NCI-H1105 treated with DMSO at 0.1 percent for 48 hours (cell line): ENCODE measurements at places on chromosomes 11 and 22.

DNA sequence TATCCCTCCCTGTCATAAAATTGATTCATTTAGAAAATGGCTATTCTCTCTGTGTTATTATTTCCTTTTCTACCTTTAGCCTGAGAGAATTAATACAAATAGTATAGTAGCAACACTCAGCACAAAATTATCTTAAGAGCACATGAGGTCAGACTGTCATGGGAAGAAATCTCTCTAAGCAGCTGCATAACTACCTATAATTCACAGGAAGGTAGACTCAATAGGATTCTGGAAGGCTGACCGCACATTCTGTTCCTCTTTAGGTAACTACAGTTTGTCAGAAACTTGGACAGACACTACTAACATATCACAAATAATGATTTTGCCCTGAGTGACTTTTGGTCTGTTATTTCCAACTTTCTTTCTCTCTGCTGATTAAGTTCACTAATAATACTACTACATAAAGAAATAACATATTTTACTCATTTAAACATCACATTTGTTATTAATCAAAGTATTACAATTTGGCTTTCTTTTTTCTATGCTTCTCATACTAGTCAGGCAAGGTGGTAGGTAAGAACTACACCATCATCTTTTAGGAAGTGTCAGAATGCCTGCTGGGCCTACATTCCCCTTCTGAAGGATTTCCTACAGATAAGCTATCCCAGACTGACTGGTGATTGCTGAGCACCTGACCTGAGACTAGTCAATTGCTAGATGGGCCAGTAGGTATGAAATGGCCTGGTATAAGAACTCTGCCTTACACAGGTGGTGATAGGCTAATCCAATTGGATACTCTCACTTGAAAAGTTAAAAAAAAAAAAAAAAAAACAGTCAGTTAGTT lies 325.1 kb downstream of the DLG2 start:
- DNase-seq: no peak

- no peak for DNase-seq
These were observed 12.9 kb downstream of the EHD1 start for GRCh38 chr11:64865286-64866172.

DNA sequence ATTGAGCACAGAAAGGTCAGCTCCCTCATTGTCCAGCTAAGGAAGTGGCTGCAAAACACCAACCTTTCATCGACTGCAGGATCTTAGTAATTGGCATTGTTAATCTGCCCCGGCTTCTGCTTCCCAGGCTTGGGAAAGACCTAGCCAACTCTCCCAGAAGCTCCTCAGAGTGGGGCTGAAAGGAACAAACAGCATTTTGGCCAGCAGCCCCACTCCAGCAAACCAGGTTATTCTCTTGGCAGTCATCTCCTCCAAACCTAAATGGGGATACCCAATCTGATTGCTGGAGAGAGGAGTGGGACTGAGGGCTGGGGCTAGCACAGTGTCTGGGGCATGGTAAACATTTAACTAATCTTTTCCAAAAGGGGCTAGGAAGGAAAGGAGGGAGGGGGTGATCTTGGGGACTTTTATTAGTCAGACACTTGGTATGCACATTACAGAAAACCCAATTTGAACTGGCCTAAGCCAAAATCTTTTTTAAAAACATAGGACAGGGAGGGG lies 294.4 kb downstream of the MN1 start:
- DNase-seq: no peak

DNA sequence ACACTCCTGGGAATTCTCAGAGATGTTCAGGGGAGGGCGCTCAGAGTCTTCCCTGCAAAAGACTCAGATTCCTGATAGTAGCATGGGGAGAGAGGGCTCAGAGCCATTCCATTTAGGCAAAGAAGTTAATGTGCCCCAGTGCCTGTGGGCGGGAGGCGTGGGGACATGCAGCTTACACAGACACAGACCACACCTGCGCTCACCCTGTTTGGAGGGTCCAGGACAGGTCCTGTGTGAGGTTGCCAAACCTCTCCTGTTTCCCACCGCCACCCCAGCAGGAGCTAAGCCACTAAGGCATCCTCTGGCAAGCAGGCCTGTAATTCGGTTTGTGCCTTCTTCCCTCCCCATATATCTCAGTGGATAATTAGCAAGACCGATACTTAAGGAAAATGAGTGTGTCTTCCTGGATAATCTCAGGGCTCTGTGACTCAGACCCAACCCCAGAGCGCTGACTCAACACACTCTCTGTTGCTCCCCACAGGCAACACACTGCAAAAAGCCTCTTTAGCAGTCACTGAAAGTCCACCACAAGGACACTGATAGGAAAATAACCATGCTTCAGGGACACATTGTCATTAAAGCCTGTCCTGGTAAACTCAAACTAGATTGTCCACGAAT lies 118.9 kb upstream of the LMO1 start:
- DNase-seq: no peak

DNA sequence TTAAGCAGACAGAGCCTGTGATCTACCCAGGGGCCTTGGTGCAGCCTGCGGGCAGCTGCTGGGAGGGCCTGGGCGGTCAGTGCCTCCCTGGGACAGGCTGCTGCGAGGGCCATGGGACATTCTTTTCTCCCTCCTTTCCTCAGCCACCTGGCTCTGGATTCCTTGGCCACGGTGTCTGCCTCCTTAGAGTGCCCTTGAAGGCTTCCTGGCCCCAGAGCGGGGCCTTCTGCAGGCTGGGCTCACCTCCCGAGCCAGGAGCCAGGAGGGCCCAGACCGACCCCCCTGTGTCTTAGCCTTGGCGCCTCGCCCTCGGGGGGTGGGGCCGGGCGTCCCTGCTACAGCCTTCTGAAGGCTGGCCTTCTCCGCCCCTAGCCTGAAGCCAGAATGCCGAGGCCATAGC lies 231.2 kb downstream of the TBC1D22A start:
- DNase-seq: no peak

- DNase-seq: no peak
These were observed 35.0 kb downstream of the TPBGL start for GRCh38 chr11:75275581-75275980.

GRCh38 chr11:69344570-69345145 lies 50.7 kb downstream of the MYEOV start:
- no peak for DNase-seq

- no peak for DNase-seq
These were observed 716.5 kb downstream of the NELL1 start for GRCh38 chr11:21385669-21386440.

- no peak for DNase-seq
These were observed 1083.4 kb downstream of the BRD1 start for GRCh38 chr22:48744283-48744641.

DNA sequence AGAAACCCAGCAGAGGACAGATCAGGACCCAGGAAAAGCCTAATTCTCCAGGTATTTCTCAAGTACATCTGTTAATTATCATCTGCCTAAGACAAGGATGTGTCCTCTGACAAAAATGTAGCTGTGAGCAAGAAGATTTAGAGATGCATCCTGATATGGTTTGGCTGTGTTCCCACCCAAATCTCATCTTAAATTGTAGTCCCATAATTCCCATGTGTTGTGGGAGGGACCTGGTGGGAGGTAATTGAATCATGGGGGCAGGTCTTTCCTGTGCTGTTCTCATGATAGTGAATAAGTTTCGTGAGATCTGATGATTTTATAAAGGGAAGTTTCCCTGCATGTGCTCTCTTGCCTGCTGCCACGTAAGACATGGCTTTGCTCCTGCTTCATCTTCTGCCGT lies 381.8 kb downstream of the BUD13 start:
- no peak for DNase-seq

- no peak for DNase-seq
These were observed 57.4 kb downstream of the CHRDL2 start for GRCh38 chr11:74673693-74674360.

GRCh38 chr11:76185931-76186401 lies 20.3 kb downstream of the WNT11 start:
- DNase-seq: no peak

GRCh38 chr11:128289048-128289447 lies 298.3 kb downstream of the ETS1 start:
- no peak for DNase-seq

DNA sequence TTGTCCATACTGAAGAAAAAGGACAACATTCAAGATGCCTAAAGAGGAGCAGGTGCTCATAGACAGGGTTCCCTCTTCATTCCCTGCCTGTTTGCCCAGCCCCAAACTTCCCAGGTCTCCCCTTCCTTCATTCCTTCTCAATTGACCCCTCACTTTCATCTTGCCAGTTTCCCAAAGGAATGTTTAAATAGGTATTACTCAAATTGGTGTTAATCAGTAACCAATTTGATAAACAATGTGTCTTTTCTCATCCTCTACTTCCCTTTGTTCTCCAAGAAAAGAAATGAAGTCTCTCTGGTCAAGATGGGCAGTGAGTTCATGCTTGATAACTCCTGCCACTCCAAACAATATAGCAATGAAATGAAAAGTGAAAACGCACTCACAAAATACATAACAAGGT lies 101.9 kb downstream of the TMPRSS5 start:
- DNase-seq: no peak

DNA sequence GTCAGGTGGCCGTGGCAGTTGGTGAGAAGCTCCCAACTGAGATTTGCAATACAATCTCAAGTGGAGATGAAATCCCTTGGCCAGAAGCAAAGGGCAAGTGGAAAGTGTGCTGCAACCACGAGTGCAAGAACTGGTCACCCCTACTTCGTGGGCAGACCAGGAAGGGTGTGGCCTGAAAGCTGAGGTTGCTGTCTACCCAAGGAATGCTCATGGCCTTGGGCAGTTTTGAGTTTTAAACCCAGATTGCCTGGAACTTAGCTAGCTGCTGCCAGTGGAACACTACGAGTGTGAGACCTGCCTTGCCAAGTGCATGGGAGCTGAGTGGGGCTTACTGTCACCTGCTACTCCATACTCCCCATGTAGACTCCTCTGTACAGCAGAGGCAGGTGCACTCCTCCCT lies 113.3 kb upstream of the FAT3 start:
- DNase-seq: no peak

GRCh38 chr11:47056261-47056915 lies 119.8 kb downstream of the CSTPP1 start:
- DNase-seq: no peak

GRCh38 chr11:61628662-61628970 lies 47.7 kb upstream of the SYT7 start:
- no peak for DNase-seq

DNA sequence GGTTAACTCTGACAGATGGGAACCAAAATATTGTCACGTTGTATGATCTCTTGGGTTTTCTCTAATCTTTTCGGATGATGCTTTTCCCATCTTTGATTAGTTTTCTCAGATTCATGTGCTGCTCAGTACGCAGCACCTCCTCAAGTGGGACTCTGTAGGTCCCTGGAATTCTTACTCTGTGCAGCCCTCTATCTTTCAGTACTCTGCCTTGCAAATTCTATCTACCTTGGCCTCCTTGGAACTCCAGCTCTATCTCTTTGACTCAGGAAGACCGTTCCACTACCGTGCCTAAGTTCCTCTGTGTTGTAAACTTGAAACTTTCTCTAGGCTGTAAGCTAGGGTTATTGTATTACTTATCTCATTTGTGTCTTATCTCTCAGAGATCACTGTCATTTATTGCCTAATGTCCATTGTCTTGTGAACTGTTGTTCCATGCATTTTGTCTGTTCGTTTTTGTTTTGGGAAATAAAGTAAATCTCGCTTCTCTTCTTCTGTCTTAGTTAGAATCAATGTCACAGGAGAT lies 20.1 kb upstream of the CHORDC1 start:
- no peak for DNase-seq

GRCh38 chr11:73961321-73961720 lies 10.5 kb downstream of the DNAJB13 start:
- no peak for DNase-seq

- DNase-seq: peak; percentile 99
These were observed 61.2 kb downstream of the CLPB start for GRCh38 chr11:72373163-72373562.

GRCh38 chr22:19591568-19591967 lies 67.4 kb upstream of the CLDN5 start:
- DNase-seq: no peak

DNA sequence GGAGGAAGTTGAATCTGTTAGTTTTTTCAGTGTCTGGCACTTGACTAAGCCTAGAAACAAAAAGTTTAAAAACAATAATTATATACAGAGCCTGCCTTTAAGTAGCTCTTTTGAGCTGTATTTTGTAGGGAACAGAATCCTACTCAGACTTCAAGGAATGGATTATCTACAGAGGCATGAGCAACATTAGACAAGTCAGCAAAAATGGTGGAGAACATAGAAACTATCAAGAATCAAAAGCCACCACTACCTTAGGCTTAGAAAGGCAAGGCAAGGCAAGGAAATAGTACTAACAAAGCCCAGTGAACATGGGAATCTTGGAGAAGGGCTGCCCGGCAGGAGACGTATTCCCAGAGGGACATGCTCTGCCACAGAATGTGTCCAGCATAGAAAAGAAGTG lies 353.6 kb upstream of the FAT3 start:
- DNase-seq: no peak

GRCh38 chr22:22450343-22450839 lies 58.2 kb downstream of the ZNF280B start:
- peak; percentile 19 for DNase-seq

DNA sequence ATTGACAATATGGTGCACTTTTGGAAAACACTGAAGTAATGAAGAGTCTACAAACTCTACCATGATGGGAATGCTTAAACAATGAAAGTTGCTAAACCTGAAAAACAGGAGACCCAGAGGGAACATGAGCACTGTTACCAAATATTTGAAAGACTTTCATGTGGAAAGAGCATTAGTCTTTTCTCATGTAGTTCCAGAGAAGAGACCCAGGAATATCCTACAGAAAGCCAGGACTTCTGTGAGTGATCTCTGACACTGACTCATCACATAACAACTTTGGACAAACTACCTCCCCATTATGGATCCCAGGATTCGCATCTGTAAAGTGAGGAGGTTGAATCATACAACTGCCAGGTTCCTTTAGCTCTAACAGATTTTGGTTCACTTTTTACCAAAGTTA lies 62.2 kb downstream of the FAM181B start:
- DNase-seq: no peak

GRCh38 chr11:1732418-1733008 lies 17.9 kb downstream of the IFITM10 start:
- no peak for DNase-seq

DNA sequence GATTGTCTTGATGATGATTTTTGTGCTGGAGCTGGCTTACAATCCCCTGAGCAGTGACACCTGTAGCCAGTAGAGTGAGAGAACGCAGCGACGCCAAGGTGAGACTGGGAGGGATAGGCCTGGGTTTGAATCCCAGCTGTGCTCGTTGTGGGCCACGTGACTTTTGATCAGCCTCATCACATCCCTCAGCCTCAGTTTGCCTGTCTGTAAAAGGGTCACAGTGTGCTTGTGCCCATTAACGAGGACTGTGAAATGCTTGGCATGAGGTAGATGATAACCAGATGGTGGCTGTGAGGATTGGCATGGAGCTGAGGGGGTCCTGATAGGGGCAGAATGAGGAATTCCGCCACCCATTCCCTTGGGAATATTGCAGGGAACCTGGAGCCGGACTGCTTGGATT lies 9.6 kb downstream of the KIAA1671 start:
- DNase-seq: no peak

GRCh38 chr22:28075358-28075981 lies 156.4 kb upstream of the PITPNB start:
- no peak for DNase-seq
